ENCODE measurements at places on chromosomes 13 and 19. TPM values are rescaled to one million over a fixed set of nuclear protein-coding genes. Genes with fewer than 3 reads are reported as not detected.

FAM216B gene
- total RNA-seq: not detected

PIBF1 gene
- 14.7 TPM for total RNA-seq

KCNC3 gene
- under 0.01 TPM for total RNA-seq

CLEC17A gene
- not detected for total RNA-seq

FFAR1 gene
- not detected for total RNA-seq

LILRA2 gene
- total RNA-seq: not detected
